ENCODE measurements at places on chromosomes 3 and 15.

DNA sequence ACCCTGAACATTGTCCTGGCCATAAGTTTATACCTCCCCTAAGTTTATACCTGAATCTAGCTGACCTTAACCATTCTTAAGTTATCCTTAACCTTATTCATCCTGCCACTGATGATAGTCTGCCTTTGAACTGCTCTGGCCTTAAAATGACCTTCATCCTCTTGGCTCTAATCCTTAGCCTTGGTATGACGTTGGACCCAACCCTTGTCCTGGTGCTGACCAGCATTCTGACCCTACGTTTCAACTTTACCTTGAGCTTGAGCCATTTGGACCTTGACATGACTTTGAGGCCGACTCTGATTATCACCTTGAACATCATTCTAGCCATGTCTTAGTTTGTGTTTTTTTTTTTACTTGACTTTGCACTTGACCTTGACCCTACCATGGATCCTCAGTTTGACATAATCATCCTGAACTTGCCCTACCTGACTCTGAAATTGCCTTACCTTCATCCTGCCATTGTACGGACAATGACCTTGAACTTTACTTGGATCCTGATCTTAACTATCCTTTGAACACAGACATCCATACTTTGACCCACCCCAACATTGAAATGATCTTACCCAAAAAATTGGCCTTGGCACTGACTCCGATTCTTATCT, 61.1 kb upstream of the ACAD9 start:
- H3K27me3 ChIP-seq = no peaks in the 10 kb centered on the region
- DNase-seq = no peak
- no peak overlapping the region for H3K4me3 ChIP-seq
- no peak overlapping the region for H3K27ac ChIP-seq
- peaks cover 11% of the 10 kb centered on the region for H3K36me3 ChIP-seq
- H3K4me1 ChIP-seq = peaks cover 3% of the 10 kb centered on the region

GRCh38 chr3:15409239-15409638, 18.1 kb downstream of the METTL6 start:
- H3K4me3 ChIP-seq = no peak overlapping the region
- peaks cover 4% of the 10 kb centered on the region for H3K36me3 ChIP-seq
- H3K4me1 ChIP-seq = no peaks in the 10 kb centered on the region
- DNase-seq = no peak
- no peak overlapping the region for H3K27ac ChIP-seq

GRCh38 chr15:41847981-41848380, 9.3 kb downstream of the PLA2G4B start:
- no peak overlapping the region for H3K27ac ChIP-seq
- no peaks in the 10 kb centered on the region for H3K4me1 ChIP-seq
- no peaks in the 10 kb centered on the region for H3K27me3 ChIP-seq
- no peak overlapping the region for H3K4me3 ChIP-seq

- no peak overlapping the region for H3K27ac ChIP-seq
- H3K27me3 ChIP-seq = no peaks in the 10 kb centered on the region
- H3K4me1 ChIP-seq = no peaks in the 10 kb centered on the region
- H3K36me3 ChIP-seq = no peaks in the 10 kb centered on the region
- H3K4me3 ChIP-seq = no peak overlapping the region
- DNase-seq = no peak
Measured at GRCh38 chr15:84010246-84010645, 225.3 kb upstream of the GOLGA6L4 start.
